ENCODE measurements at places on chromosomes 11 and 22.

DNA sequence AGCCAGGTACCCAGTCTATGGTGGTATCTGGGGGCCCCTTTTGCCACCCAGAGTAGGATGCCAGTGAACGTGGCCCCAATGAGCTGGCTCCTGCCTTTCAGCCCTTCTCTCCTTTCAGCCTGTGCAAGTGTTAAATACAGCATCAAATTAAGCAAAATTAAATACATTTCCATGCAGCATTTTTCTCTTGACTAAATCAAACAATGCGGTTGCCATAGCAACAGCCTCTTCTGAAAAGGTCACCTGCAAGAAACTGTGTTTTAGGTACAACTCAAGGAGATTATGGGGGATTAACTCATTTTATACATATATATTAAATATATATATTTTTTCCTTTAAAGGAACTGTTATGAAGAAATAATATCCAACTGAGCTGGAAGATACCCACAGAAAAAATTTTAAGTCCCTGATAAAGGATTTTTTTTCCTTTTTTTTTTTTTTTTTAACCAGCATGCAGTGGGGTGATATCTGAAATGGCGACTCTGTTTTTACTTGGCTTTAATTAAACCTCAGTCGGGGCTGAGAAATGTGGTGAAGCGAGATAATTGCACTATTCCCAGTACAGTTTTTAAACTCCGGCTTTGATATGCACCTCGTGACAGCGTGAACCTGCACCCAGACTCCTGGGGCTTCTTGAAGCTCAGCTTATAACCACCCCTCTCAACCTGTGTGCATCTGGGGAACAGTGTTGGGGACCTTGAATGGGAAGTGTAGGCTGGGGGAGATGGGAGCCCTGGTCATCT, 115.3 kb downstream of the PKNOX2 start:
- DNase-seq, result no peak

DNA sequence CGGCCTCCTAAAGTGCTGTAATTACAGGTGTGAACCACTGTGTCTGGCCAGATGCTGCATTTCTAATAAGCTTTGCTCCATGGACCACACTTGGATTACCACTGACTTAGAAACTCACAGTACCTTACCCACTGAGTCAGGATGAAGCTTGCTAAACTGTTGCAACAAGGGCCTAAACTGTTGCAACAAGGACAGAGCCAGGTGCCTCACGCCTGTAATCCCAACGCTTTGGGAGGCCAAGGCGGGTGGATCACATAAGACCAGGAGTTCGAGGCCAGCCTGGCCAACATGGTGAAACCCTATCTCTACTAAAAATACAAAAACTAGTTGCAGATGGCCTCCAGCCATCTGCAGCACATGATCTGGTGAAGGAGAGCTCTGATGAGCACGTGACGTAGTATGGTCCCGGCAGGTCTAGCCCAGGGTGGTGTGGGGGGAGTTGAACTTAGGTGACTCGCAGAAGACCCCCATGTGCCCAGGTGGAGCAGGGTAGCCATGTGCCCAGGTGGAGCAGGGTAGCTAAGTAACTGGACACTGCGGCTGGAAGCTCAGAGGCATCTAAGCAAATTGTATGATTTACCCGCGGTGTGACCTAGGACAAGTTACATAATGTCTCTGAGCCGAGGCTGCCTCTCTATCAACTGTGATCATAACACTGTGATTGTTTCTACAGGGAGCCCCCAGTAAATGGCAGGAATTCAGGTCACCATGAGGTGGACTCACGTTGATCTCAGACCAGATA, 8.4 kb downstream of the SLC25A45 start:
- DNase-seq, result no peak

DNA sequence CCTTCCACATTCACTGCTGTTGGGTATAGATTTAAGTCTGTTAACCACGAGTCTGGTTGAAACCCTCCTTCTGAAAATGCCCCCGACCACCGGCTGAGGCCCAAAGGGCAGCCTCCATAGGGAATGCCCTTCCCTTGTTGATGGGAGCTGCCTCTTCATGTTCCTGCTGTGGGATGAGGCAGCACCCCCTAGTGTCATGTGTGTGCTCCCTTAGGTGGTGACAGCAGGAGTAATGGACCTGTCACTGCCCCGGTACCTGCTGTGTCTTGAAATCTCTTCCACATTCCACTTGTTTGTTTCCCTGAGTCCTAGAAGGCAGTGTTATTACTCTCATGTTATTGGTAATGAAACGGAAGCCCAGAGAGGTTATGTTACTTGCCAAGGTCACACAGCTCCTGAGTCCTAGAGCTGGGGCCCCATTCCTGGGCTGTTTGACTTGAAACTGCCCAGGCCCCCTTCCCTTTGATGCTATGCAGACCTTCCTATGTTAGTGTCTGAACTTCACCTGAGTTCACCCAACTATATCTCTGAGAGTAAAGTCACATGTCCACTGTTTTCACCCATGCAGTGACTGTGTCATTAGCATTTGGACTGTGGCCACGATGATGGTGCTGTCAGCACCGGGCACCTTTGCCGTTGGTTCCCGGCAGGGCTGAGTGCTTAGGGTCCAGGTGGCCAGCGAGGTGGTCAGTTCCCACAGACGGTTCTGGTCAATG, 234.3 kb downstream of the TBC1D22A start:
- DNase-seq, result no peak

GRCh38 chr11:103709371-103709770, 327.1 kb upstream of the DDI1 start:
- no peak for DNase-seq

- peak; percentile 18 for DNase-seq
These were observed 191.0 kb downstream of the NAV2 start for GRCh38 chr11:19903620-19904069.

GRCh38 chr11:45616802-45617549, 48.4 kb downstream of the CHST1 start:
- DNase-seq, result no peak

- no peak for DNase-seq
These were observed 57.9 kb downstream of the UVRAG start for GRCh38 chr11:75872887-75873416.

GRCh38 chr22:39155421-39155820, 2.9 kb upstream of the CBX7 start:
- no peak for DNase-seq

- no peak for DNase-seq
These were observed 754 bp downstream of the NUP50 start for GRCh38 chr22:45164270-45165088.

- DNase-seq, result peak; percentile 37
These were observed 5.7 kb upstream of the ACAT1 start for GRCh38 chr11:108115500-108116140.

- DNase-seq, result no peak
These were observed 594.0 kb upstream of the TENM4 start for GRCh38 chr11:80034801-80035200.

- DNase-seq, result no peak
These were observed 82.0 kb downstream of the SLC1A2 start for GRCh38 chr11:35337136-35337913.

DNA sequence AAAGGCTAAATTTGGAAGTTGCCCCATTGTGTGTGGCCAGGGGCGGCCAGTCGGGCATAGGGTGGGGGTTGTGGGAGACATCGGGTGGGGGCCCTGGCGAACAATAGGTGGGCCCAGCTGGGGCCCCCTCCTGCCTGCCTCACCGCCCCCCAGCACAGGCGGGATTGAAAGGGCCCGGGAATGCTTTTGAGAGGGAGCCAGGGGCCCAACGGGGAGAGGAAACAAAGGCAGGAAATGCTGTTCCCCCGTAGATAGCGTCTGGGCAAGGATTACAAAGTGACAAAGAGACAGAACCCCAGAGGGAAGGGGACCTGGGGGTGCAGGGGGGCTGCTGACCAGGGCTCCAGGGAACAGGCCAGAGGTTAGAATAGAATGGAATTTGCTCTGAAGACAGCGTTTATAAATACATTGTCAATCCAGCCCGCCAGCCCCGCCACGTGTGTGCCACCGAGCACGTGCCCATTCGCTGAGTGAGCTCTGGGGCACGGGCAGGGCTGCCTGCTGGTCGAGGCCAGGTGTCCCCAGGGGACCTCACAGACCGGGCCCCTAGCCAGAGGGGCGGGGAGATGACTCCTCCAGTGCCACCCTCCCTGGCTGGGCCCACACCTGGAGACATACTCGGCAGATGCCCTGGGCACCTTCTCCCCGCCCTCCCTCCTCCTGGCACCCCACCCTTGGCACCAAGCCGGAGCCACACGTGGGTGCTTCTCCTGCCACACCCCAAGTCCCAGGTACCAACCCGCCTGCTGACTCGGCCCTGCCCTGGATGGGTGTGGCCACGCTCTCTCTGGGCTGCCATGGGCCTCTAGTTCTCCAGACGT, 9.7 kb downstream of the PDGFB start:
- DNase-seq, result no peak

DNA sequence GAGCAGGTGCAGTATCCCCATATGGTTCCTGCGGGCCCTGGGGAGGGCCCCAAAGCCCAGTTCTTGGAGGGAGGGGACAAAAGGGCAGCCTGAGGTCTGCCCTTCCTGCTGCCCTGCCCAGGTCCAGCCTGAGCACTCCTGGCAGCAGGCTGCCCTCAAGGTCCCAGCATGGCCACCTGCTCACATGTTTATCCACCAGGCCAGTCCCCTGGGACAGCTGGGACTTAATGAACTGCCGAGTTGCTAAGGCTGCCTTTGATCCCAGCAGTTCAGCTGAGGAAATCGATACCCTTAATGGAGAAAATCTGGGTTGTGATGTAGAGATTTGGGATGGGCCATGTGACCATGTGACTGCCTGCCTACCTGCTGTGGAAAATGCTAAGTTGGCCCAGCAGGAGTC, 146.2 kb downstream of the TRIM29 start:
- no peak for DNase-seq

- DNase-seq, result no peak
These were observed 48.3 kb downstream of the RRAS2 start for GRCh38 chr11:14310679-14311078.

GRCh38 chr11:96155627-96156378, 187.2 kb downstream of the MAML2 start:
- no peak for DNase-seq

DNA sequence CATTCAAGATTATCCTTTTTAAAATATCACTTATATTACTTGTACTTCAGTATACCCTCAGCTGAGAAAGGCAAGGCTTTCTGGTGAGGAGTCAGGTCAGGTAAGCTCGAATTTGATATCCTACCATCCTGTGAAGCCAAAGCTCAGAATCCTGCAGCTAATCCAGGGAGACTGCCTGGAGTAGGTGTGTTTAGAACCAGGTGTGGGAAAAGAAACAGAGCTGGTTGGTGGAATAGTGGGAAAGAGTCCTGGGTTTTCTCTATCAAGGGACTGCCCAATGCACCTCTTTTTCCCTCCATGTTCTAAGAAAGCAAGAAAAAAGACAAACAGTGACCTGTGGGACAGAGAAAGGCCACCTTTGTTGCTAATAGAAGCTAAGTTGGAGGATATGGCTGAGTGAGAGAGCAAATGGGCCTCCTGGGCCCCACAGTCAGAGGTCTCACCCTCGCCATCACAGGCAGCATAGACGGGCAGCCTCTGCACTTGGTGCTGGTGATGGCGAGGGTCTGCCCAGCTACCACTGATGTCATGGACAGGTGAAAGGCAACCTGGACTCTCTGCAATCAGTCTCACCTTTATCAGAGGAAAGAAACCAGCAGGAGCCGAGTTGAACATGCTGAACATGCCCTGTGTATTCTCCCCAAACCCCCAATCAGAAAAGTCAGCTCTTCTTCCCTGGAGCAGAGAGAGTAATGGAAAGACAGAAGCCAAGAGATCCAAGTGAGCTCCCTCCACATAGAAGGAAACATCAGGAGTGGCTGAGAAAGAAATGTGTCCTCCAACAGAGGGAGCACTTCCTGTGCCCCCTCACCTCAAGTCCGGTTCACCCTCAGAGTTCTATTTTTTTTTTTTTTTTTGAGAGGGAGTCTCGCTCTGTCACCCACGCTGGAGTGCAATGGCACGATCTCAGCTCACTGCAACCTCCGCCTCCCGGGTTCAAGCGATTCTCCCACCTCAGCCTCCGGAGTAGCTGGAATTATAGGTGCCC, 491.3 kb downstream of the BUD13 start:
- no peak for DNase-seq

GRCh38 chr11:122727101-122727929, 71.8 kb downstream of the UBASH3B start:
- DNase-seq, result no peak

GRCh38 chr11:85705800-85706199, 19.8 kb upstream of the CCDC89 start:
- DNase-seq, result no peak

DNA sequence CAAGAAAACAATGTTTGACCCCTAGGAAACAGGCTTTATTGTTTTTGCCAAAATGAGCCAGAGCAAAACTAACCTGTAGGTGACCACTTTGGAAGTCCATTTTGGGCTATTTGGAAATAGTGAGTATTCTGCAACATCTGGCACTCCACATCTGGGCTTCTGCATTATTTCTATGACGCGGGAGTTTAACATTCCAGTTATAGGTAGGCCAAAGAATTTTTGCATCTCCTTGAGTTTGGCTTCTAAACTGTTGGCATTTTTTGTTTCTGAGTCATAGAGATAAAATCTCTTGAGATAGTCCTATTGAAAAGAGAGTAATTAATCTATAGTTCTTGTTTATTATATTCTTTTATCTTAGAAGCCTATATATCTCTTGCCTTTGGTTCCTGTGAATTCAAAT, 2.9 kb downstream of the MMP7 start:
- no peak for DNase-seq

- DNase-seq, result no peak
These were observed 580 bp downstream of the DTX4 start for GRCh38 chr11:59172345-59173079.

- DNase-seq, result no peak
These were observed 134.7 kb downstream of the ME3 start for GRCh38 chr11:86537541-86538222.

DNA sequence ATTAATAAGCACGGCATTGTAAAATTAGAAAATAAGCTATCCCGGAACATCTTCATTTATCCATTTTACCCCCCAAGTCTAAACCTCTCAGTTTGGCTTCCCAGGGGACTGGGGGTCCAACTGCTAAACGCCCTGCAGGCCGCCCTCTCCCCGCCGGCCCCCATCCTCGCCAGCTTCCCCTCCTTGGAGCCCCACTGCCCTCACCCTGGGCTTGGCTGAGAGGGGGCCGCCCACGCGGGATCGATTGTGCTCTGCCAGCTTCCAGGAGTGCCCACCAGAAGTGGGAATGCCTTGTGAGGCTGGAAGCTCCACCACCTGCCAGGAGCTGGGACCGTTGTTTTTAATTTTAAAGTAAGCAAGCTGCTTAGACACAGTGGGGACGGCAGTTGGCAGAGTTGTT, 353.5 kb downstream of the TBC1D22A start:
- DNase-seq, result no peak

DNA sequence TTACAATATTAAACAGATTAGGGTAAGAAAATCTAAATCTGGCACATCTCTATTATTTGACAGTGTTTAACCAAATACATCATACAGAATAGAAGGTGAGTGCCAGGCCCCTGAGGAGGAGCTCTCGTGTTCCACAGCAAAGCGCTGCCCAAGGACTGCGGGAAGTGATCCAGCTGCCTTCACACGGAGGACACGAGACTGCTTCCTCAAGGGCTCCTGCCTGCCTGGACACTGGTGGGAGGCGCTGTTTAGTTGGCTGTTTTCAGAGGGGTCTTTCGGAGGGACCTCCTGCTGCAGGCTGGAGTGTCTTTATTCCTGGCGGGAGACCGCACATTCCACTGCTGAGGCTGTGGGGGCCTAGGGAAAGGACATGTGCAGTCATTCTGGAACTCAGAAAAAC, 71.1 kb downstream of the NCAPD3 start:
- DNase-seq, result no peak

- DNase-seq, result peak; percentile 50
These were observed 669 bp downstream of the MICAL3 start for GRCh38 chr22:18023509-18024275.
